Activated T-cell treated with anti-CD3 and anti-CD28 coated beads for 24 hours (primary cell): ENCODE measurements at places on chromosomes 6 and 20.

GRCh38 chr6:27599859-27600532, 127.1 kb upstream of the ZNF184 start:
- DNase-seq = no peak

- DNase-seq = no peak
Observed at GRCh38 chr20:63089051-63089907, 82.5 kb upstream of the BHLHE23 start.

- DNase-seq = no peak
Observed at GRCh38 chr6:52552278-52552643, 24.6 kb downstream of the TRAM2 start.

GRCh38 chr6:147046141-147046877, 157.9 kb upstream of the STXBP5 start:
- DNase-seq = no peak

DNA sequence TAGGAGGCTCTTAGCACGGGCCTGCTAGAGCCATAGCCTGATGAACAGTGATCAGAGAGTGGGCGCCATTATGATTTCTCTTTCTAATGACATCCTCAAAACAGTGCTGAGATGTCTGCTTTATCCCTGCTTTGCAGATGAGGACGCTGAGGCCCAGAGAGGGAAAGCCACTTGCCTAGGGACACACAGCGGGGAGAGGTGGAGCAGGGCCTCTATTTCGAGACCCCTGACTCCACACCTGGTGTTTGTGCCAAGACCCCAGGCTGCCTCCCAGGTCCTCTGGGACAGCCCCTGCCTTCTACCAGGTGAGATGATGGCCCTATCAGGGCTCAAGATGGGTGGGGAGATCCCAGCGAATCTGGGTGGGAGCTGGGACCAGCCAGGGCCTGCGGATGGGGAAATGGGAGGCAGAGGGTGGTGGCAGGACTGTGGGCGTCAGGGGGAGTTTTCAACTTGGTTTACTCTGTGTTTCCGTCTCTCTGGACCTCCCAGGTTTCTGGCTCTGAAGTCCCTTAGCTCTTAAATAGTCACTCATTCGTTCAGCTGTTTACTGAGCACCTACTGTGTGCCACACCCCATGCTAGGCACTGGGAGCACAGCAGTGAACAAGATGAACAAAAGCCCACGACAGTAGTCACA, 36.7 kb downstream of the SRC start:
- no peak for DNase-seq

- DNase-seq = no peak
Observed at GRCh38 chr6:84749181-84749580, 15.2 kb downstream of the TBX18 start.

DNA sequence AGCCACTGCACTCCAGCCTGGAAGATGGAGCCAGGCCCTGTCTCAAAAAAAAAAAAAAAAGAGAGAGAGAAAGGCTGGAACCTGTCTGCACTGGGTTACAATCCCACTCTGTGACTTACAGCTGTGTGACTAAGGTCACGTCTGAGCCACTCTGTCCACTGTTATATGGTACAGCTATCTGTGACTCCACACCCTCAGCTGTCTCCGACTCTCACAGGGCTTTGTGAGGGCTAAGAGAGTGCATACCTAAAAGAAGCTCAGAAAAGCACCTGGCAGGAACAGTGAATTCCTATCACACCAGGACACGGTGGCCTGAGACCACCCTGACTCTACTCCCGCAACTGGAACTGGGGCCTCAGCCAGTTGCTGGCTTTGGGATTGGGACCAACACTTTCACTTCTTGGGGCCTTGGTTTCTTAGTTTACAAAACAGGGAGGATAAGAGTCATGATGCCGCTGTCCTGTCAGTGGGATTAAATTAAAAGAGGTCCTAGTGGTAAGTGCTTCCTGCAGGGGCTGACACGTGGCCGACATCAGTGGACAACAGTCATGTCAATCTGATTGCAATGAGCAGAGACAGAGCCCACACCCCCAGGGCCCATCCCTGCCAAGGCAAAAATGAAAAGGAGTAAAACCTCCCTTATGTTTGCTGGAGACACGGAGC, 5.7 kb upstream of the CD93 start:
- DNase-seq = no peak

- no peak for DNase-seq
Observed at GRCh38 chr6:18148304-18149025, 6.4 kb downstream of the TPMT start.

GRCh38 chr6:49551866-49552129, 1.3 kb downstream of the C6orf141 start:
- DNase-seq = no peak

DNA sequence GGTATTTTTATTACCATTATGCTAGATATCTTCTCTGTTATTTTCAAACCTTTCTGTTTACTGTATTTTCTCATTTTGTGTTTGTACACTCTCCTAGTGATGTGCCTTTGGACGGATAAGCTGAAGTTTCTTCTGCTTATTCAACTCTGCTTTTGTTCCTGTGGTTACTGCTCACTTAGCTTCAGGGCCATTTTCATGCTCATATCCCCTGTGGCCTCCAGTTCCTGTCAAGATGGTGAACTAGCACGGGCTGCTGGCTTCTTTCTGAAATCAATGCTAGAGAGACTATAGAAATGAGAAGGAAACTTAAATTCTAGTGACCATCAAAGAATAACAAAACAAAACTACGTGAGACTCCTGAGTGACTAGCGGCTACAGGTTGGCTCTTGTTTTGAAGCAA, 6.8 kb upstream of the CST8 start:
- no peak for DNase-seq

DNA sequence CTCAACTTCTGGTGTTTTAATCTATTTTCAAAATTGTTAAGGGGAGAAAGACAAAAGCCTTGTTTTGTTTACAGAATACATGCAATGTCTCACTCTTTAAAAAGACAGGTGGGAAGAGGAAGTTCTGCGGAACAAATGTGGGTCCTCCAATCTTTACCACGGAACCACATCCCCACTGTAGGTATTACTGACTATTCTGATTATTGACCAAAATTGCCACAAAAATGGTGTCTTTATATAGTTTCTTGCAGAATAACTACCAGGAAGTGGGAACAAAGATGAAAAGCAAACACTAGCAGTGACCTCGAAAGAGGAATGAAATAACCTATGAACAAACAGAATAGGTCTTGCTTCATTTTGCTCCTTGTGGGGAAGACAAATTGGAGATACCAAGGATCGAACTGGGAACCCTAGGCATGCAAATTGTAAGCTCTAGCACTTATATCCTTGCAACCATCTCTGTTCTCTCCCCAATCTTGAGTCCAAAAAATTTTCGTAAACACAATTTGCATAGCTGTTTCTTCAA, 106.7 kb downstream of the GPX5 start:
- DNase-seq = no peak

DNA sequence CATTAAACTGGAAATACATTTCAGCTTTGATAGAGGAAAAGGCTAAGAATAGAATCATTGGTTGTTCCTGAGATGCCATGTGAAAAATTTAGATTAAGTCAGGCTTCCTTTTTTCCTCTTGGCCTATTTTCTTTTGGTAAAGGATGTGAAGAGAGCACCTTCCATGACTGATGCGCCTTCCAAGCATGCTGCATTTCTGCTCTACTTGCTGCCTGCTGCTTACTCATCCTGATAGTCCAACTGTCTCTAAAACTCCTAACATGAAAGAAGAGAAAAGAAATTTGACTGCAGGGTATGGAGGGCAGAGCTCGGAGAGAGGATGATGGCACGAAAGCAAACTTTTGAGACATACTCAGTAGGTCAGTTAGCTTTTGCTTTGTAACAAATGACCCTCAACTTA, 28.8 kb downstream of the SNAP25 start:
- DNase-seq = no peak

- no peak for DNase-seq
Observed at GRCh38 chr6:13654496-13654895, 39.4 kb downstream of the NOL7 start.

- DNase-seq = no peak
Observed at GRCh38 chr20:50279988-50280850, 89.6 kb downstream of the CEBPB start.

DNA sequence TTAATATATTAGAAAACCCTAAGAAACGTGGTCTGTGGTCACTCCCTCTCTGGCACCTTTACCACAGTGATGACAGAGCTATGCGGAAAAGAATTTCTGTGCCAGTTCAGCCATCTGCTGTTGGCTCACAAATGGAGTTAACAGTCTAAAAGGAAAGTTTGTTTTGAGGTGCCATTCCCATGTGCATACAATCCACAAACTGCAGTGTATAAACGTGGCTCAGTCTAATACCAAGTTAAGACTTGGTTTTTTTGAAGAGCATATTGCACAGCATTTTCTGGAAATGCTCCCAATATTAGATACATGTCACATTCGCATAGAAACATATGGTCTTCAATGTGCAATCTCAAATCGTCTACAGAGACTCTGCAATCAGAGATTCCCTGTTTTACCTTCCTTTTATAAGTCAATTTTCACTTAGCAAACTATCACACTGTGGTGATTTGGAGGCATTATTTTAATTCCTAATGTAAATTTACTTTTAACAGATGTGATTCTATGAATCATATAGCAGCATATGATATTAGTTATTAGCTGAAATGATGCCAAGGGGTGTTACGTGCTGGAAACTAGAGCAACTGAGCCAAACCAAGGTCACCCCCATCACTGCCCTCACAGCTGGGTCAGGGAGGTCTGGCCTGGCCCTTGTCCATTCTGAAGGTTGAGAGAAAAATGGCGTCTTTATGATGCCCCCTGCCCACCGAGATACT, 383.5 kb downstream of the PRKN start:
- no peak for DNase-seq

GRCh38 chr20:47969426-47969825, 184.1 kb upstream of the SULF2 start:
- no peak for DNase-seq

DNA sequence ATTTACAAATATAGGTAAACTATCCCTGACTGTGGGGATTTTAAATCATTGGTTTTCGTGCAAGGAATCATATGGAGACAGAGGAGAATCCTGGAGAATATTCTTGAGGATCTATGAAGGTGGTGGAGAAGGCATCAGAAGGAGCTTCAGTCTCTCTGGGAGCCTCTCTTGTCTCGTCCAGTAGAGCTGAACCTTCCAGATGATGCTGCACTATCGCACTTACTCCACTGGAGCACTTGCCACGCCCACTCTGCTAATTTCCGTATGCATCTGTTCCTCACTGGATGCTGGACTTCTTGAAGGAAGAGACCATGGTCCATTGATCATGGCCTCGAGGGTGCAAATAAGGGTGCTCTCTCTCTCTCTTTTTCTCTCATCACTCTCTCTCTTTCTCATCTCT, 36.8 kb downstream of the C6orf118 start:
- no peak for DNase-seq

- DNase-seq = no peak
Observed at GRCh38 chr6:78589436-78589835, 277.9 kb upstream of the IRAK1BP1 start.

GRCh38 chr6:2242311-2242710, 3.1 kb downstream of the GMDS start:
- no peak for DNase-seq

DNA sequence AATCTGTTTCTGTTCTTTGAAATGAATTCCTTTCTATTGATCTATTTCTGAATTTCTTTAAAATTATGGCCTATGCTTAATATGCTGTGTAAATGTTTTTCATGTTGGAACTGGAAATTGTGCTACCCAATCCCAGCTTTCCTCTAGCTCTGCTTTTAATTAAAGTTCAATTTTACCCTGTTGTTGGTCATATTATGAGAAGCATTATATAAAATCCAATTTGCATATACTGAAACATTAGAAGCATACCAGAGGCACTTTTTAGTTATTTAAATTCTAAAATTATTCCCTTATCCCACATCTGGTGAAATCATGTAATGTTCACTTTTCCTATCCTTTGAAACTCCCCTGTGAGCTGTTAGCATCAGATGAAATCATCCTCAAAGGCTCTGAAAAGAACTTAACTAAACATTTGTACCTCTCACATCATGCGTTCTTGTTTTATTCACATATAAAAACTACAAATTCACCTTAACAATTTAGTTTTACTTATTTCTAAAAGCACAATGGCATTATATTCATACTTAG, 160.6 kb upstream of the COL21A1 start:
- DNase-seq = no peak

GRCh38 chr6:75882734-75883133, 133.7 kb downstream of the MYO6 start:
- DNase-seq = no peak

- DNase-seq = no peak
Observed at GRCh38 chr6:71478834-71479541, 190.4 kb downstream of the OGFRL1 start.

GRCh38 chr6:30348957-30349356, 4.0 kb downstream of the RPP21 start:
- no peak for DNase-seq

DNA sequence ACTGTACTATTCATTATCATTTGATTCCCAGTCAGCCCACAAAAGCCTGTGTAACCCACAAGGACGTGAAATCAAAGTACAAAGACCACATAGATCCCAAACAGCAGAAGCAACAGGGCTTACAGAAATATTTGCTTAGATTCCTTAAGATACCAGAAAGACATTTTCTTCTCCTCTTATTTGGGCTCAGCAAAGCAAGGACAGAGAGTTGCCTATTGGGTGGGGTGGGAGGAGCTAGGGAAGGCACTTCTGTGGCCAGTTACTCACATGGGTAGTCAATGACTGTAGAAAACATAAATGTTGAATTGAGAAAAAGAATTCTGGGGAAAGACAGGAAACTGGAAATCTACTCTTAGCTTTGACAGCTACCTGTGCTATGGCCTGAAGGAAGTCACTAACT, 19.8 kb downstream of the PDE7B start:
- DNase-seq = no peak

DNA sequence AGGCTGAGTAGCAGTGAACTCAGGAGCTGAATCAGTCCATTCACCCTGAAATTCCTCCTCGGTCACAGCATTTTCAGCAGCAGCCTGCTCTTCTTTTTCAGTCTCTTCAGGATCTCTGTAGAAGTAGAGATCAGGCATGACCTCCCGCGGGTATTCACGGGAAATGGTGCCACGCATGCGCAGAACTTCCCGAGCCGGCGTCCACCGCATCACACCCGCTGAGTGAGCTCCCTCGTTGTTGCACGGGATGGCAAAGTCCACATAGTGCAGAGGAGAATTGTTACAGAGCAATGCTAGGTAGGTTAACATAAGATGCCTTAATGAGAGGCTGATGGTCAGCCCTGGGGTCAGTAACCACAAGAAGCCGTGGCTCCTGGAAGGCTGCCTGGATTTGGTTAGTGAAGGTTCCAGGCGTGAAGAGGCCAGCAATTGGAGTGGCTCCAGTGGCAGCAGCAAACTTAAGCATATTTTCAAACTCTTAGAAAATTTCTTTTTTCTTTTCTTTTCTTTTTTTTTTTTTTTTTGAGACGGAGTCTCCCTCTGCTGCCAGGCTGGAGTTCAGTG, 113.5 kb upstream of the HDAC2 start:
- no peak for DNase-seq
